ENCODE measurements at places on chromosomes 2 and 18. TPM values are rescaled to one million over a fixed set of nuclear protein-coding genes. Genes with fewer than 3 reads are reported as not detected.

Gene PCGF1
- total RNA-seq, result 28.2 TPM

Gene LRRTM1
- not detected for total RNA-seq

Gene UGT1A7
- total RNA-seq, result not detected

Gene KIAA2012
- total RNA-seq, result not detected

Gene FBXO41
- 0.60 TPM for total RNA-seq

Gene UGT1A3
- total RNA-seq, result not detected

Gene ALKAL2
- total RNA-seq, result not detected

Gene DES
- total RNA-seq, result 2.4 TPM

Gene RGPD4
- total RNA-seq, result not detected

Gene NETO1
- not detected for total RNA-seq

Gene SLC4A5
- total RNA-seq, result 0.16 TPM

Gene CDH20
- not detected for total RNA-seq

Gene APCDD1
- total RNA-seq, result not detected

Gene LOXHD1
- not detected for total RNA-seq

Gene MOGAT1
- total RNA-seq, result not detected

Gene FBXO15
- 0.79 TPM for total RNA-seq

Gene DNAH7
- 0.94 TPM for total RNA-seq

Gene ITPRIPL1
- total RNA-seq, result 2.7 TPM

Gene SKOR2
- not detected for total RNA-seq

Gene MAP3K19
- not detected for total RNA-seq

Gene COLEC11
- total RNA-seq, result not detected

Gene EPB41L3
- total RNA-seq, result 91.1 TPM

Gene ZNF514
- total RNA-seq, result 12.8 TPM

Gene LAMA3
- total RNA-seq, result 4.9 TPM

Gene BMPR2
- 15.8 TPM for total RNA-seq

Gene PIEZO2
- total RNA-seq, result 1.3 TPM

Gene FHOD3
- total RNA-seq, result 4.3 TPM

Gene TAF1B
- total RNA-seq, result 18.3 TPM

Gene HMSD
- not detected for total RNA-seq

Gene CCT4
- 115 TPM for total RNA-seq

Gene POTEC
- total RNA-seq, result not detected

Gene MTCL1
- total RNA-seq, result 32.9 TPM

Gene PROM2
- total RNA-seq, result 1.1 TPM

Gene ALPP
- not detected for total RNA-seq

Gene RAB12
- total RNA-seq, result 52.7 TPM

All from bronchial smooth muscle cell (primary cell).